ENCODE measurements at places on chromosomes 2 and 18.

DNA sequence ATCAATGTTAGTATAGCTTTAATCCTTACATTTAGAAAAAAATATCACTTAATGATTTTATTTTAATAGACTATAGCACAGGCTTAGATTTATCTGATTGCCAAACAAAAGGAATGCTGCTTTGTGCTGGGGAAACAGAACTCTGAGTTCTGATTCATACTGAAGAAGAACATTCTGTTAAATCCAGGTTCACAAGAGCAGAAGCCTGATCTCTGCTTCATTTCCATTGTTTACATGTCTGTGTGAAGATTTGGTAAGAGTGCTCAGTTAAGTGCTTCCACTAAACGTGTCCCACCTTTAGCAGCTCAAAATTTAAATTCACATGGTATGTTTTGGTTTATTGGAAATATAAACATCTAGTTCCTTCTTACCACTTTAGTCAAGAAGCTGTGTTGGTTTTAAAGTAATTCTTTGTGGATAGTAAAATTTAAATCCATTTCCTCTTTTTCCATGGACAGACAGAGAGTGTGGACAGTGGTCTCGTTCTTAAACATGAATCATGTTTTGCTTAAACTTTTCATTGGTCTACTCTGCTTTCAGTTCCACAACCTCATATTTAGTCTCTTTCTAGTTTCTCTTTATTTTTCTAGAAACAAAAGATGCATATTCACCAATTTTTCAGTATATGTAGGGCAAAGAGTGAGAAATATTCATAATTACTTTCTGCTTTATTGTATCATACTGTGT is 59.1 kb downstream of the NYAP2 start:
- DNase-seq, result no peak

GRCh38 chr2:53609551-53609950 is 158.1 kb upstream of the CHAC2 start:
- no peak for DNase-seq

DNA sequence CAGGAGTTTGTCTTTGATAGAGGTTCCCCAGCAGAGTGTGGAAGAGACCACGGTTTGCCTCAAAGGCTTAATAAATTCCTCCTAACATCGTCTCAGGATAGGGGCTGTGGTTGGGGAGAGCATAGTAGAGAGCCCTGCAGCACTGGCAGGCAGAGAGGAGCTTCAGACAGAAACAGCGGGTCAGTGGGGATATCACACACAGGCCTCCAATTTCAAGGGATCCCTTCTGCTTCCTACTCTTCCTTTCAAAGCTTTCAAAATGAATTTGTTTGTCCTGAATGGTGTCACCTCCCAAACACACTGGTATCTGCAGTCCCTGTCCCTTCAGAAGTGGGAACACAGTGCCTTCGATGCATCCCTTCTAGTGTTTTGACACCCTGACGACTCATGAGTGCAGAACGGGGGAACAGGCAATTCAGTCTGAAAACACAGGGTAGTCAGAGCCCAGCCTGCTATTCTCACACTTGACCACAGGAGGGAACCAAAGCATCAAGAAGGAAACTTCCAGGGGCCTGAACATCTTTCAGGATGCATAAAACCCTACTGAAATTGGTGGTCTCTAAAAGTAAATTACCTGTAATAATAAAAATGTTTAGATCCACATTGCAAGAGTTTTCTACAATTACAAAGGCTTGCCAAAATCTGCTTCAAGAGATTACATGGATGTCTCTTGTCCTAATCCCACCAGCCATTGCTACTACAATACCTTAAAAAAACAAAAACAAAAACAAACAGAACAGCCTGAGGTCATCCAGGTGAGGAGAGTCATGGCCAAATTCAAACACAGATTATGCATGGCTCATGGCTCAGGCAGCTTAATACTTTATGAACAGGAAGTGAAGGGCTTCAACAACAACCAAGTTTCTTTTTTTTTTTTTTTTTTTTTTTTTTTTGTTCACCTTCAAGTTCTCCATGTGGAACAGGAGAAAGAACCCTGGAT is 49.8 kb downstream of the SLC14A2 start:
- DNase-seq, result peak; percentile 89

- DNase-seq, result no peak
Observed at GRCh38 chr2:3584076-3584475, 9.0 kb downstream of the RPS7 start.

DNA sequence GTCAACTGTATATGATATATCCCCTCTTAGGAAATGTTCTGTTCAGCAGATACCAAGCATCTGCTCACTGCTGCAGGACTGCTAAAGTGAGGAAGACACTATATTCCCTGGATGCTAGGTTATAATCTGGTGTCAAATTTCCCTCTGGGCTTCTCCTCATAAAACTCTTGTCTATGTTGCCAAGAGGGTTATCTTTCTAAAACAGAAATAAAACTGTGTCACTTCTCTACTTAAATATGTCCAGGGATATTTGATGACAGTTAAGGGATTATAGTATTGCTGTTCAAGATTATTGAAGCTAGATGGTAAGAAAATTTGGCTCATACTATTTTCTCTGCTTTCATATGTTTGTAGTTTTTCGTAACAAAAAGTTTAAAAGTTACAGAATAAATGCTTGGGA is 30.5 kb upstream of the SNRNP27 start:
- no peak for DNase-seq

DNA sequence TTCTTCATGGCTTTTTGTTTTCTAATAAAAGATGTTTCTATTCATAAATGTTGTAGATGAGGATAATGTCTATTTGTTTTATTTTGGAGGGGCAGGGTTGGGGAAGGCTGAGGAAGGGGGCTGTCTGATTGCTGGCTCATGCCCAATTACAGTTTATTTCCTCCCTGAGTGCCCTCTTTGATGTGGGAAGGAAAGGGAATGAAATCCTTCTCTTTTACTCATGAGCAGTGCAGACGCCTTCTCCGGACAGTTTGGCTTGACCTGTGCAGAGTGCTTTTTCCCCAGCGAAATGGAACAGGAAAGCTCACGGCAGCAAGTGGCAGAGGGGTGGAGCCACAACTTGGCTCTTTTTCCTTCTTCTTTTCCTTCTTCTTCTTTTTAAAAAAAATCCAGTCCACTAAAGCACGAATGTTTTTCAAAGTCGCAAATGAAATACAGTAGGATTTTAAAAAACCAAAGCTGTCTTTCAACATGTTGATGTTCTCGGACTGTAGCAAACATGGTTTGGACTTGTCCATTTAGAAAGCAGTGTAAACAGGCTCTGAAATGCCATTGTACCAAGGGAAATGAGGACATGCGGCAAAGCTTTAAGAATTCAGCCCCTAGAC is 34.5 kb downstream of the RAB31 start:
- peak; percentile 44 for DNase-seq

DNA sequence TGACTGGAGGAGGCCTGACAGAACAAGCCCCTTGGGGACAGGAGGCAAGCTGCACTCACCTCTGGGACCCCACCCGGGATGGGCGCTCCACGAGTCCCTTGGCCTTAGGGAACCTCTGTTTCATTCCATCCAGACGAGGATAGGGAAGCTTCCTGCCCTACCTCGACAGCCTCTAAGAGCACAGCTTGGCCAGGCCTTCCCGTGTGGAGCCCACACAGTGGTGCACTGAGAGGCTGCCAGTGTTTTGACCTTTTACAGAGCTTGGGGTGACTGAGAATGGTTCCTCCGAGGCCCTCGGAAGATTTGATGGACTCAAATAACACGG is 91.4 kb upstream of the SMAD7 start:
- DNase-seq, result no peak

- no peak for DNase-seq
Observed at GRCh38 chr18:37238282-37239108, 327.1 kb downstream of the CELF4 start.

GRCh38 chr2:218782528-218782844 is 539 bp downstream of the CYP27A1 start:
- no peak for DNase-seq

DNA sequence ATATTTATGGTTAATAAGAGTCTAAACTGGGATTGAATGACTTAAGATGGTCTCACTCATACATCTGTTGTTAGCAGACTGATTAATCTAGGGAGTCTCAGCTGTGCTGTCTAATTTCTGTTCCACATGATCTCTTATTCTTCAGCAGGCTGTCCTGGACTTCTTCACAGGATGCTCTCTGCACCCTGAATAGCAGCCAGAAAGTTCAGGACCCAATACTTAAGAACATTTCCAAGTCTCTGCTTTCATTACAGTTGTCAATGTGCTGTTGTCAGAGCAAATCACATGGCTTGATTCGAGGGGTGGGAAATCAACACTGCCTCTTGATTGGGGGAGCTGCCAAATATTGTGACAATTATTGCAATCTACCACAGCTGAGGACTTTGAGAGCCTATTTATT is 627.1 kb upstream of the SLC8A1 start:
- DNase-seq, result peak; percentile 71

- no peak for DNase-seq
Observed at GRCh38 chr18:267380-267687, 513 bp downstream of the THOC1 start.

GRCh38 chr2:5123582-5124196 is 568.5 kb upstream of the SOX11 start:
- no peak for DNase-seq

- no peak for DNase-seq
Observed at GRCh38 chr2:181684454-181685149, 4.3 kb upstream of the NEUROD1 start.

DNA sequence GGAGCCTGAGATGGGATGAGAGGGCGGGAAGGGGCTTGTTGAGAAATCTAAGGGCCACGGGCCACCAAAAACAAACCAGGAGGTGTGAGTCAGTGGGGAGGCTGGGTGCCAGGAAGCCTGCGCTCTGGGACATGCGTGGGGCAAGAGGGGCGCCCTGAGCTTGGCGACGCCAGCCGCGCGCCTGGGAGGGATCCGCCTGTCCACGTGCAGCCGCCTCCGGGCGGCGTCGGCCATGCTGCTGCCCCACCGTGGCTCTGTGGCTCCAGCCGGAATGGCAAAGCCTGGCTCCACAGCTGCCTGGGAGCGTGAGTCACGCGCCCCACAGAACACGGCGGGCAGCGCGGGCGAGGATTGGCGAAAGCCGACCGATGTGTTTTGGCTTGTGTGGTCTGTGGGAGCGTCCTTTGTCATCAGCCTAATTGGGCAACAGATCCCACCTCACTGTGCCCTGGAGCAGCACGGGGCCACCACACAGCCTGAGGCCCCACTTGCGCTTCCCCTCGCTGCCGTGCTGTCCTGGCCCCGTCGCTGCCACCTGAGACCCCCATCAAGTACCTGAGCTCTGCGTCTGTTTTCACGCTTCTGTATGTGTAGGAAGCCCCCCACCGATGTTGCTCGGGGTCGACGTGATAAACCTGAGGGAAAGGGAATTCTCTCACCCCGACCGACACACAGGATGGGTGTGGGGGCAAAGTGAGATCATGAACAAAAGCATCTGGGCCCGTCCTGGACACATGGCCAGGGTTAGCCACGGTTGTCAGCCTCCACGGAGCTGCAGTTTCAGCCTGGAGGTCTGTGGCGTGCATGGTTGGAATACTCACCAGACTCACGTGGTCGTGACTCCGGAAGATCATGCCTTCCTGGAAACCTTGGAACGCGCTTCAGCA is 80.5 kb downstream of the NFATC1 start:
- no peak for DNase-seq

- peak; percentile 95 for DNase-seq
Observed at GRCh38 chr18:44826418-44827259, 146.0 kb downstream of the SETBP1 start.

DNA sequence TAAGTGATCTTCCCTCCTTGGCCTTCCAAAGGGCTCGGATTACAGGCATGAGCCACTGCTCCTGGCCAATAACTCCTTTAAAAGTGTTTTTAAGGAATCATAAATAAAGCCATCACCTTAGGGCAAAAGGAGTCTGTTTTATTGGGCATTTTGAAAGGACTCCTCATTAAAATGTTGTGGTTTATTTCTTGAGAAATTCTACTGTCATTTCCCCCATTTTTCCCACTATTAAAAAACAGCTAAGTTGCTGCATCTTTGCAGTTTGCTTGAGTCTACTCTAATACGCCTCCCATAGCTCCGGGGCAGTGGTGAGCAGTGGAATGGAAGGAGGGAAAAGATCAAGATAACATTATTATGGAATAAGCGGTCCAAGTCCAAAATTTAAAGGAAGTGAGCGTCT is 293.2 kb downstream of the PIEZO2 start:
- no peak for DNase-seq

DNA sequence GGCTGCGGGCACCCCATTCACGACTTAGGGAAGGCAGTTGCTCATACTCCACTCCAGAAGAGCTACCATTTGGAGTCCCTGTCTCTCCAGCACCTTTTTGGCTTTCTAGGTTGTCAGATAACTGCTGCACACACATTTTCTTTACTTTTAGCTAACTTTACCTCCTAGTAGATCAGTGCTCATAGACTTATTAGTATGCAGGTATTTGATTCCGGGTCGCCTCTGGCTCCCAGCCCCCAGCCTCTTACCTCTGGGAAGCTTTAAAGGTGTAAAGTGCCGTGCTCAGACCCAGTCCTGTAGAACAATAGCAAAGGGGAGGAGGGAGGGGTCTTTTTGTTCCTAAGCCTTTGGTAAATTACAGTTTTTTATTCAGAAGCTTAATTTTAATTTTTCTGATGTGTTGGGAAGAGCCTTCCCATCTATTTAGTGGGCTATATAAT is 102.9 kb downstream of the SPTBN1 start:
- no peak for DNase-seq

- peak; percentile 11 for DNase-seq
Observed at GRCh38 chr18:23664674-23665073, 2.0 kb upstream of the ANKRD29 start.

DNA sequence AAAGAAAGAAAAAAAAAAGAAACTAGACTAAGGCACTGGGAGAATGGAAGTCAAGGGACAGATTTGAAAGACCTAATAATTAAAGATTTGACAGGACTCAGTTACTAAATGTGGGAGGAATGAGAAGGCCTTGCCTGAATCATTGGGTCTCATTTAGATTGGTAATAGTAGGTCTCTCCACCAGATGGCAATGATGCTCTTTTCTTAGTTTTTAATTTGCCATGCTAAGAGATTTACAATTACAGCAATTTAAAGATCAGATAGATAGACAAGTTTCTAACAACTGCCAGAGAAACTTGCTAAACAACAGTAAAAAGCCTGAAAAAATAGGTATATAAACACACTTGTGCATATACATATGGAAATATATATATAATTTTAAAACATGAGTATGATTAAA is 153.0 kb downstream of the TMEM247 start:
- peak; percentile 77 for DNase-seq

DNA sequence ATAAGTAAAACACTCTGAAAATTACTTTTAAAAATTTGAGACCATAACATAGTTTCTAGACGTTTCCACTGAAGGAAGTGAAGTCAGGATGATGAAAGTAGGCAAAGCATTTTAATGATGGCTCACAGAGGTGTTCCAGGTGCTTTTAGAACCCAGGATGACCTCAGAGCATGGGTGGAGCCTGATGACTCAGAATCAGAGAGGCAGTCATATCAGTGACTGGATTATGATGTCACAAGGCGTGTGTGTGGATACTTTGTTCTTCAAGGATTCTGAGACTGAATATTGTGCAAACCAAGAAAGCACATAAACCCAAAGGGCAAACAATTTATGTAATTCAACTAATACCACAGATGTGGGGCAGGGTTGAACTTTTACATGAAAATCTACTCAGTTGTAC is 208.0 kb upstream of the FBXO11 start:
- DNase-seq, result no peak

DNA sequence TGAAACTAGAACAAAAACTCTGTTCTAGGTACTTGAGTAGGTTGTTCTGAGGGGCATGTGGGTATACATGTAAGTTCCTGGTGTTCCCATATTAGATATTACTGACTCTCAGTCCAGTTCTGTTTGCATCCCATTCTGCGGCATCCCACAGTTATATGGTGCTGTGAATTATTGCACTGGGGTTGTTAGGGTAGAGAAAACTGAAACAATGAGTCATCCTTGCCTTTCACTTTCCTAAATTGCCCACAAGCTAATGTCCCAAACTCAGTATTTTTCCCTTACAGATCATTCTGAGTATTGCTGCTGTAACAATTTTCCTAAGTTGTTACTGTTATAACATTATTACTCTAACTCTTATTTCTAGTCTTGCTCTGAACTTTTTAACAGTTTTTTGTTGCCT is 3.0 kb downstream of the WDR75 start:
- DNase-seq, result no peak
